ENCODE measurements at places on chromosomes 5 and 9.
A peak's percentile ranks its signal among the peaks of the same experiment; 100 is the strongest.

GRCh38 chr9:69168709-69169217 lies 5.3 kb upstream of the TJP2 start:
- DNase-seq = peak; percentile 24

DNA sequence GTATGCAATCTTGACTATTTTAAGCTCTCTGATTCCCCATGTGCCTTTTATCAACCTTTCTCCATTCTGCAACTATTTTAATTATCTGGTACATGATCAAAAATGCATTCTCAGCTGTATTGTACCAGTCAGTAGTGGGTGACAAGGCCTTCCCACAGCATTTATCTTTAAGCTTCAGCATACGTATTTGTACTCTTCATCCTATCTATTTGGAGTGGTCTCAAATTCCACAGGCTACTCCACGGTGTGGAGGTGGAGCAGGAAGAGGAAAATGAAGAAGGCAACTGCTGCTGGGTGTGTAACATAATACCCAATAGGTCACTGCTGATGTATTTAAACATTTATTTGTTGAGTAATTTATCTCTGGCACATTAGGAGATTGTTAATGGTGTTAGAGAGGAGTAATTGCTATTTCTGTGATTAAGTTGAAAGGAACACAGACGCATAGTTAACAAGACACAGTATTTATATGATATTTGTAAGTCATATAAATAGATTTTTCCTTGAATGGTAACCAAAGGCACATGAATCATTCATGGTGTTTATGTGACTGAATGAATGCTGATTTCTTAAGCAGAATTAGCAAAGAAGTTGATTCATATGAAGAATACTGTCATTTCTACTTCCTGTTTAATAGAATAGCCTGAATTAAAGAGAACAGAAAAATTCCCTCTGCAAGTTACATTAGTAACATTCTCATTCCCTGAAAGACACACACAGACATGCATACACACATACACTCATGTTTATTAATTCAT lies 153.8 kb upstream of the NR3C1 start:
- DNase-seq = peak; percentile 10

- DNase-seq = no peak
Observed at GRCh38 chr9:93024986-93025630, 33.4 kb upstream of the SUSD3 start.

GRCh38 chr9:38337181-38337580 lies 55.3 kb upstream of the ALDH1B1 start:
- DNase-seq = no peak

DNA sequence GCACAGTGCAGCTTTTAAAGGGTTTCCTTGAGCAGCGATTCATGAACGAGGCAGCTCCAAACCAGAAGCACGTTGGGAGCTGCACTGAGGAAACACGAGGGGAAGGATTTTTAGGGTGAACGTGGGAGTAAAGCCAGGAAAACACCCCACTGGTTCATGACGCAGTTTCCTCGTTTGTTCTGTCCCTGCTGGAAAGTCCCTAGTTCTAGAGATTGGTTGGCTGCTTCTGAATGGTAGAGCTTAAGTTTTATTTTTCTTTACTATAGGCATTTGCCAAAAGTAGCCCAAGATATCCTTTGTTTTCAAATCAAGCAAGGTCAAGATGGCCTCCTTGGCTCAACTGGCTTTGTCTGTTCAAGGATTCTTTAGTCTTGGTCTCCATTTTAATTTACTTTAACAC lies 116.5 kb upstream of the CACNA1B start:
- no peak for DNase-seq

DNA sequence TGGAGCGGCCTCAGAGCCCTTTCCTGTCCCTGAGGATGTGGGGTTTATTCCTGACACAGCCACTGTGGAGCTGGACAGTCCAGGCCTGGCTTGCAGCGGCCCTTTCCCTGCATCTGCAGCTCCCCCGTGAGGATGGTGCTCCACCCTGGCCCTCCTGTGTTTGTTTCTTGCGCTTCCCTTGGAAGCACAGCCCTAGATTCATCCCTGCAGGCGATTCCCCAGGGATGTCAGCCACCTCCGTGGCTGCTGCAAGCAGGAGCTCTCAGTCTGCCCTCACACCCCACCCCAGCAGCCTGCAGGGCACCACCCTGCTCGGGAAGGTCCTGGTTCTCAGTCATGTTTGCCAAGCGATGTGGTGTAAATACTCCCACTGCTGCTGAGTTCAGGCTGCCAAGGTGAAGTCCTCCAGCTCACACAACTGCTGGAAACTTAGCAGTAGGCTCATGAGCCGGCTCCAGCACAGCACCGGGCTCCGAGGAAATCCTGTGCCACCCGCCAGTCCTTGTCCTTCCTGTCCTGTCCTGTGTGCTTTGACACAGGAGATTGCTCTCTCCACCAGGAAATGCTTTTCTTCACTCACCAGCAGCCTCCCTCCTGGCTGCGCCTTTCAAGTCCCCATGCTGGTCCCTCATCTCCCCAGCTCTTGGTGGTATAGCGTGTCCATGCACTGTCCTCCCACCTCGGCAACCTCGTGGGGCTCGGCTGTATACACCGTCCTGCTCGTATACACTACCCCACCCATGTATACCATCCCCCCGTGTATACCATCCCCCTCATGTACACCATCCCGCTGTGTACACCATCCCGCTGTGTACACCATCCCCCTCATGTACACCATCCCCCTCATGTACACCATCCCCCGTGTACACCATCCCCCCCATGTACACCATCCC lies 16.2 kb downstream of the ROPN1L start:
- no peak for DNase-seq

- no peak for DNase-seq
Observed at GRCh38 chr9:76987594-76988200, 31.8 kb upstream of the FOXB2 start.

DNA sequence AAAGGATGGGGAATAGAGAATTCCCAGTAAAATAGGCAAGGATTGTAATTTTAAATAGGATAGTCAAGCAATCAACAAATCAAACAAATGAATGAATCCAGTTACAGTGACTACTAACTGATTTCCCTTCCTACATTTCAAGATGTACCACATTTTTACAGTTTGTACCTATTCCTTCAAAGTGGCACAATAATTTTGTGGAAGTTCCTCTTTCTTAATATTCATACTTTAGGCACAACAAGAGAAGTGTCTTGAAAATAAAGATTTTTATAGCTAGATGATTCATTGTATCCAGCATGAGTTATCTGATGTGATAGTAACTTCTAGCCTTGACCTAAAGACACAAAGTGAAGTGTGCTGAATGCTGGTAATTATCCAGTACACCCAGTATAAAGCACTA lies 122.2 kb upstream of the ACOT12 start:
- no peak for DNase-seq

DNA sequence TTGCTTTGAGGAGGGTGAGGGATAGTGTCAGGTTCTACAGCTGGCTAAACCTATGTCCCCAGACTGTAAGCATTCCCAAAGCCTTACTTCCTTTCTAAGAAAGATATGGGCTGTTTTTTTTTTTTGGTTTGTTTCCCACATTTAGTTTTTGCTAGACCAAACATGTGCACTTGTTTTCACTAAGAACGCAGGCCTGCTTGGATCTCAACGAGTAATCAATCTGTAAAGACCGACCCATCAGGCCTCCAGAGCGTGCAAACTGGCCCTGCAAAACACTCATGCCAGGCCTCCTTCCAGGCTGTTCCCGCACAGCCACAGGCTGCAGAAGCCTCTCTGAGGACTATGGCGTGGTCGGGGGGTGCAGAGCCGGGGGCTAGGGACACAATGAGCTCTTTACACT lies 304.8 kb upstream of the PANK3 start:
- no peak for DNase-seq

DNA sequence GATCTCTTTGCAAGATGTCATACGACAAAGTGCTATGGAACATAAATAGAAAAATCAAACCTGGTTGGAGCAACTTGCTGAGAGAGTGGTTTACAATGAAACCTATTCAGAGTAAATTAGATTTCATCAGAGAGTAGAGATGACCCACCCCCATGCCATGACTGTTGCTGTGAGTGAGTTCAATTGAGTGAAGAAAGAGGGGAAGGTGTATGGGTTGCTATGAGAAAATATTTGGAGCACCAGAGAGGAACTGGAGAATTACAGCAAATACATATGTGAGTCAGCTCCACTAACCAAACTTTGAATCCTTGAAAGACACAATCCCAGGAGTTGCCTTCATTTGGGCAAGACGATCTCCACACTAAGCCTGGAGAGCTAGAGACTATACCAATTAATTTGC lies 217.2 kb downstream of the RFX3 start:
- DNase-seq = no peak

Measured in NCI-H1436 treated with DMSO at 0.1 percent for 48 hours (cell line).